ENCODE measurements at places on chromosomes 13 and 19.

- DNase-seq = no peak
Observed at GRCh38 chr13:25330541-25330940, 29.1 kb downstream of the NUP58 start.

DNA sequence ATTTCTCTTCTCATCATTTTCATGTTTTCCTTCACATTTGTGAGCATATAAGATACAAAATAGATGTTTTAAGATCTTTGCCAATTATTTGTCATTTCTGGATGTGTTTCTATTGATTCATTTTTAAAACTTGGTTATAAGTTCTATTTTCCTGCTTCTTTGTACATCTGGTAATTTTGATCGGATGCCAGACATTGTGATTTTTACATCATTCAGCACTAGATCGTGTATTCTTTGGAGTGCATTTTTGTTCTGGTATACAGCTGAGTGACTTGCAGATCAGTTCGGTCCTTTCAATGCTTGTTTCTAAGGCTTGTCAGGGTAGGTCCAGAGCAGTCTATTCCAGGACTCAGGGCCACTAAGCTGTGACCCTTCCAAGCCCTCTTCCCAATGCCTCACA lies 198.2 kb downstream of the KLF12 start:
- no peak for DNase-seq

DNA sequence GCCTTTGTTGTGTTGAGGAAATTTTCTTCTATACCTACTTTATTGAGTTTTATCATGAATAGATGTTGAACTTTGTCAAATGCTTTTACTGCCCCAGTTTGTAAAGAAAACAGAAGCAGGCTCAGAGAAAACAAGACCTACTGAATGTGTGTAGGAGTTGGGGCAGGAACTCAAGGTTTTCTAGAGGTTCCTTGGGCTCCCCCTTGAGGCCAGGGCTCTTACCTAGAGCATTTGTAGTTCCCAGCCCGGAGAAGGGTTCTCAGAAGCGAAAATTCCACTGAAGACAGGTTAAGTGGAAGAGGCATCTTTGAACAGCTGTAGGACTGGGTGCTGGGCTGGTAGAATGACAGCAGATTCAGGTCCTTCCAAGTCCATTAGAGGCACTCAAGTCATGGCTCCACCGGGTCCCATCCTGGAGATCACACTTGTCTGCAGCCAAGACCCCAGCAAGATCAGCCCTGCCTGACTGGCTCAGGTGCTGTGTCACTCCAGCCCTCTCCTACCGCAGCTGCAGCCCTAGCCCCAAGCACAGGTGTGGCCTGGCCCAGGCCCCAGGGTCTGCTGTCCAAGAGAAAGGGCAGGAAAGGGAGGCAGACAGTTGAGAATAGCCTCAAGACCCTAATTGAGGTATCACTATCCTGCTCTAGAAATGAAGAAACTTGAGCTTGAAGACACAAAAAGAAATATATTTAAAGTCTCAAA lies 425.5 kb downstream of the PCDH20 start:
- DNase-seq = no peak

GRCh38 chr13:30744056-30744680 lies 8.8 kb downstream of the ALOX5AP start:
- peak; percentile 71 for DNase-seq

DNA sequence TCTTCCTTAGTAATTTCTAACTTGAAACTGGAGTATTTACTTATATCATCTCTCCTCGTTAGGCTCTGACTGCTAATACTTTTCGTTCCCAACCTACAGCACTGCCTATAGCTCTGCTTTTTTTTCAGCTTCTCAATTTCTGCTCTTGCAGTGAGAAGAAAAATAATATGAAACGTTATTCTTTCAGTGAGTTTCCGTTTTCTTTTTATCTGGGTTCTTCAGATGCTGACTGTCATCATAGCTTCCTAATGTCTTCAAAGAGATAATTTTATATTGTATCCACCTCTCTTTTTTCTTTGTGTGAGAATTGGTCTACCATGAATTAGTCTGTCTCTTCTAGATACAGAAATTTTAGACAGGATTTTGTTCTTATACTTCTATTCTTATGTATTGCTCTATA lies 454.9 kb downstream of the LMO7 start:
- no peak for DNase-seq

- no peak for DNase-seq
Observed at GRCh38 chr19:7982103-7982502, 23.3 kb downstream of the ELAVL1 start.

GRCh38 chr19:47495478-47496372 lies 11.7 kb upstream of the KPTN start:
- DNase-seq = no peak

DNA sequence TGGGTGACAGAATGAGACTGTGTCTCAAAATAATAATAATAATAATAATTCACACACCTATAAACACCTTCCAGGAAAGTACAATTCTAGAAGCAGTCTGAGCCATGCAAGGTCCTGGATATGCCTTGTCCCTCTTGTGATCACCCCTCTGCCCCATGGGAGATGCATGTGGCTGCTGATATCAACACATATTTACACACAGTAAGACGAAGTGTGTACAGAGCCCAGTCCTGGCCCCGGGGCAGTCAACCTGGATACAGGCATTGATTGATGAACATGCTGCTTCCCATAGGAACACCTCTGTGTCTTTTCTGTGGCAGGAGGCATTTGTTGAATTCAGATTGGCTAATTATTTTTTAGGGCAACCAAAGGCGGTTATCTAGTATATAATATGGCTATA lies 3.2 kb downstream of the SULT2A1 start:
- DNase-seq = no peak

DNA sequence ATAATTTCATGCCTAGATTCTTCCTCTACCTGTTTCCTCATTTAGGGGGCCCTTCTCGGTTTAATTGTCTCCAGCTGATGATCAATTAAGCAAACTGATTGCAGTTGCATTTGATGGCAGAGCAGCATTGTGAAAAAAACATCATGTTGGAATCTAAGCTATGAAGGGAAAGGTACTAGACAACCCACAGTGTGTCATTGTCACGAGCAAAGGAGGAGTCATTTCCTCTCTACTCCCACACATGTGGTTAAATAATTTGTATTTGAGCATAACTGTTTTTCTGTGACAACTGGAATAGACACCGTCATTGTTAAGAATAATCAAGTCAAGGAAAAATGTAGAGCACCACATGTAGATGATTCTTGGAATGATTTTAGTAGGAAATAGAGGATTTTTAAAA lies 240.3 kb downstream of the DCT start:
- no peak for DNase-seq

DNA sequence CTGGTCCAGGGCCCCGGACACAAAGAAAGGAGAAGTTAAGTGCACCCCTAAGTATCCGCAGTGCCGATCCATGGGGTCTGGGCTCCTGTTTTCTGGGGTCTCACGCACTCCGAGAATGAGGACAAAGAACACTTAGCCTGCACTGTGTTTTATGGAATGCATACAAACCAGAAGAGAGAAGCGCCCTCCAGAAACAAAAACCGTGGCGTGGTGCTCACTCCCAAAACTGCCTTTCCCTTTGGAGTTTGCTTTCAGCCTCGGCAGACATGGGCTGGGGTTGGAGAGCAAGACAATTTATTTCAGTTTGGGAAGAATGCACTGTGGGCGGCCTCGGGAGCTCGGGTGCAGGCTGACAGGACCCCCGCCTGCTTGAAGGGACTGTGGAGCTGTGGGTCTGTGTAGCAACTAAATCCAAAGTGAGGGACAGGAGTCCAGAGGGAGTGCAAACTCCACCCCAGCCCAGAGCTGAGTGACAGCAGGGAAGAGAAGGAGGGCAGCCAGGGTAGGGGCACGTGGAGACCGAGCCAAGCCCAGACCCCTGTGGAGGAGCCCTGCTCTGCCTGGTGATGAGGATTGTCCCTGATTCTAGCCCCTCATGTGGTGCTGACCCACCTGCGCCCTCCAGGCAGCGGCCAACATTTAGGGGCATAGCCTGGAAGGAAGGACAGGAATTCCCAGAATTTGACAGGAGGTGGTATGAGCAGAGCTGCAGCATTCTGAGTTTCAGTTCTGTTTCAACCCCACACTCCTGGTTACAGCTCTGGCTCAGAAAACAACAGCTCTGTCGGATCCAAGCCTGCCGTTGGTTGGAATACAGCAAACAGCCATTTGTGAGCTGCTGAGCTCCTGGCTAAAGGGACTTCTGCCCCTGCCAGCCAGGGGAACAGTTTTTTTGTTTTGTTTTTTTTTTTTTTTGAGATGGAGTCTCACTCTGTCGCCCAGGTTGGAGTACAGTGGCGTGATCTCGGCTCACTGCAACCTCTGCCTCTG lies 37.8 kb upstream of the POP4 start:
- no peak for DNase-seq

DNA sequence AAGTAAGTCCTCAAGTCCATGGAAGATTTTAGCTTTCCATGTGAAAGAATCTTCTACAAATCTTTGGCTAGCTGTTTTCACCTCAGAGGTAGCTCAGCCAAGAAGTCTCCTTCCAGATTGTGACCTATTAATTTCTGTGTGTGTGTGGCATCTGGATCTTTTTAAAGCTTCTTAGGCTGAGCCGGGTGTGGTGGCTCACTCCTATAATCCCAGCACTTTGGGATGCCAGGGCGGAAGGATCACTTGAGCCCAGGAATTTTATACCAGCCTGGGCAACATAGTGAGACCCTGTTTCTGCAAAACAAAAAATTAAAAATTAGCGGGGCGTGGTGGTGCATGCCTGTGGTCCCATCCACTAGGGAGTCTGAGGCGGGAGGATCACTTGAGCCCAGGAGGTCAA lies 13.4 kb upstream of the SLC44A2 start:
- no peak for DNase-seq

DNA sequence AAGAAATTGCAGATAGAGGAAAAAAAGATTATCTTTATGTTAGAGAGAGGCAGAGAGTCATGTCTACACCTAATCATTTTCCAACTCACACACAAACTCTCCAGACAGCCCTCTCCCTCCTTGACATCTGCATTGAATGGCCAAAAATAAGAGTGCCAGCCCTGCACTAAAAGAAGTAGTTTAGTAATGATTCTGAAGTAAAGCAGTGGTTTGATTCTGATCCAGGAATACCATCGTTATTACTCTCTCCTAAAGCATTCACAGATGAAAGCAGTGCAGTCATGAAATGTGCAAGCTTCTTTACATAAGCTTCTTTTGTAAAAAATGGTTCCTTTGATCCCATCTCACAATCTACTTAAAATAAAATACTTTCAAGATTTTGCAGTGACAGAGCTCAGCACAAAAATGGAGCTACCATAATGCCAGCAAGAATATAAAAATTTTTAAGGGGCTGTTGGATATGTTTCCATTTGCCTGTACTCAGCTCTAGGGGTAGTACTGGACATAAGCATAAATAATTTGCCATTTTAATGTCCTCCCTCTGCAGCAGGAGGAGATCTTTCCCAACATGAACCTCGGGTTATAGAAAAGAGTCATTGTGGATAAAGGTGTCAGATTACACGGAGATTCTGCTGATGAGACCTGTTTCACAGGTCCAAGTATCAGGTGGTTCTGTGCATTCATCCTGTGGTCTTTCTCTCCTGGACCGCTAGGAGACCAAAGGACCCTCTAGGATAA lies 406.3 kb downstream of the DCT start:
- no peak for DNase-seq

- no peak for DNase-seq
Observed at GRCh38 chr13:104817271-104817670, 1718.2 kb downstream of the EFNB2 start.

DNA sequence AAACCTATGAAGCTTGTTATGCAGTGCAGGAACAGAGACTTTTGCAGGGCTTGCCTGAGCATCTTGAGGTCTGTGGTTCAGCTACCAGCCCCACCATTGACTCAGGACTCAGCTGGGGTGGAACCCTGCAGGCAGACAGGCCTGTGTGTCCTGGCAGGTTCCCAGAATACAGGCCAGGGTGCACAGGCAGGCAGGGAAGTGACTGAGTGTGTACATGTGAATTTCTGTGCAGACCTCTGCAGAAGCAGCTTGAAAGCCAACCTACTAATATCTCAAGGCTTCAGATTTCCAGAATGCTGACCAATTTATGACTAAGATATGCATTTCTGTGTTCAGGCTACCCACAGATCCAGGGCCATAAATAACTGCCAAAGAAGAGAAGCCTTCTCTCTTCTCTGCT lies 254.4 kb downstream of the DLEU7 start:
- no peak for DNase-seq

GRCh38 chr13:40192452-40192851 lies 474.0 kb downstream of the FOXO1 start:
- no peak for DNase-seq

GRCh38 chr19:1825909-1826556 lies 14.0 kb upstream of the ATP8B3 start:
- DNase-seq = peak; percentile 99

DNA sequence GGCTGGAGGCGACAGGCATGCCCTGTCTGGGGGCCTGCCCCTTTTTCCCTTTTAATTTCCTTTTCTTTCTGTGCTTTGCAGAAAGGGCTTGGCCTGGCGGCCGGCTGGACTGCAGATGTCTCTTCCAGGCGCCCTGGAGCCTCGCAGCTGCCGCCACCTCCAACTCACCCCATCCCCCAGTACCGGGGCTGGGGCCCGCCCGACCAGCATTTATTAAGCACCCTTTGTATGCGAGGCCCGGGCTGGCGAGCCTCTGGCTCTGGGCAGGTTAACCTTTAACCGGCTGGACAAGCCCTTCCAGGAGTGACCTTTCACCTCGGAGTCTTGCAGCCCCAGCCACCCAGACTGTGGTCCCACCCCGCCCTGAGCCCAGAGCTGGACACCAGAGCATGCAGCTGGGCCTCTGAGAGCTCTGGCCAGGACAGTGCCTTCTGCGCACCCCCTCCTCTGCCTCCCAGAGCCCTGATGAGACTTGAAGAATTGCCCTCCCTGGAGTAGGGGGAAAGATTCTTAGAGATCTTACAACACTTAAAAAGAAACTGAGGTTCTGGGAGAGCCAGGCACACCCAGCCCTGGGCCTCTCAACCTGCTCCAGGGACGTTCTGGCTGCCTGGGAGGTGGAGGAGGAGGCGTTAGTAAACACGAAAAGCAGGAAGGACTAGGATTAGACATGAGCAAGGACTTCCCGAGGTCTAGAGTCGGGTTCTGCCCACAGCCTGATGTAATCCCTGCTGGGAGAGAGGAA lies 1.1 kb upstream of the NR2F6 start:
- DNase-seq = no peak

GRCh38 chr19:34573226-34573864 lies 91.8 kb downstream of the WTIP start:
- no peak for DNase-seq

DNA sequence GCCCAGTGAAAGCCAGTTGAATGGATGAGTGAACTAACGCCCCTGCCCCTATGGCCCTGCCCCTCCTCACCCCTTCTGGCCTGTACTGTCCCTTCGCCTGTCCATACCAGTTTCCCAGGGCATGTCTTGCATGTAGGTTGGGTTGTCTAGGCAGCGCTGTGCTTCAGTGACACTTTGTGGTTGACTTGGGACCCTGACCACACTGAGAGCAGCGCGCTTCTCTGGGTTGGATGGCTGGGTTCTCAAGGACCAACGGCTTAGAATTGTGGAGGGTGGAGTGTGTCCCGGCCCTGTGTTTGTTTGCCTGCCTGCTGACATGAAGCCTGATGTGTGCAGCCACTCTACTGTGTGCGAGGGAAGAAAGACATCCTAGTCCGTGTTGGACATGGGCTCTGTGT lies 15.8 kb downstream of the GATAD2A start:
- DNase-seq = no peak

Measured in GM12891 (cell line).